ENCODE measurements at places on chromosomes 16 and 17. TPM values are rescaled to one million over a fixed set of nuclear protein-coding genes. Genes with fewer than 3 reads are reported as not detected.

GRCh38 chr16:854808-855410 is 54.4 kb upstream of the GNG13 start:
- DNase-seq, result no peak

SARM1 gene
- total RNA-seq, result 4.0 TPM

DNA sequence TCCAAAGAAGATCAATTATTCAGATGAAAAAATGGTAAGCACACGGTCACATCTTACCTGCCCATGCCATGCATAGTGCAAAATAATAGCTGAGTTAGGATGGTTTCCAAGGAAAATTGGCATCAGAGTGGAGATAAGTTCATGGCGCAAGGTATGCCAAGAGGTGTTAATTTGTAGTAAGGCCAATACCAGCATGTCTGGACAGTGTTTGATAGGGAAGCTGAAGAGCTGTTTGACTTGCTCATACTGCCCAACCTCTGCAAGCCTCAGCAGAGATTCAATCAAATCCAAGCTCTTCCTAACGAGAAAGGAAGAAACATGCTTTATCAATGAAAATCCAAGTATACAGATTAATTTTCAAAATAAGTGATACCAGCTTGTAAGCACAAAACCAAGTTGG is 51.0 kb downstream of the CNOT1 start:
- DNase-seq, result no peak

DNA sequence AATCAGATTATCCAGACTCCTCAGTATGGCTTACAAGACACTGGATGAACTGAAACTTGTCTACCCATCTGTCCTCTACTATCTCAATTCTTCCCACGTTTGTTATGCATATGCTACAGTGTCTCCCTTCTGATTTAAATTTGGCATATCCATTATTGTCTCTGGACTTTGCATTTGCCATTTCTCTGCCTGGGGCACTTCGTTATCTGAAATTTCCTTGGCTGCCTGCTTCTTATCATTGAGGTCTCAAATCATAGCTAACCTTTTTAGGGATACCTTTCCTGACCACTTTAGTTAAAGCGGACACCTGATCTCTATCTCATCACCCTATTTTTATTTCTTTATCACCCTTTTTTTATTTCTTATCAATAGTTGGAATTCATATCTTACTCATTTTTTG is 853.4 kb downstream of the KCNJ2 start:
- no peak for DNase-seq

DNA sequence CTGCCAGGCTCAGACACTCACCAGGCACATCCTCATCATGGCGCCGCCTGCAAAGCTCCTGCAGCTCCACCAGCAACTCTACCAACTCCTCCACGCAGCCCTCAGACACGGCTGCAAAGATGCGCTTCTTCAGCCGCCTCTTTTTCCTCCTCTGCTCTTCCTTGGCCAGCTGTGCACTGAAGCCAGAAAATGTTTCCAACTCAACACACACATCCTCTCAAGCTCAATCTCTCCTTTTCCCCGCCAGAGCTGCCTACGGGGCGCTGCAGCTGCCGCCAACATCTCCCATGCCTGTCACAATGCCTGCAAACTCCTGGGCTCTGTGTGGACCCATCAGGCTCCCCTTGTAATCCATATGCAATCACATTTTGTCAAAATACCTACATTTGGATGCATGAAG is 14.2 kb downstream of the TRPV3 start:
- no peak for DNase-seq

GRCh38 chr17:73224237-73224636 is 31.4 kb downstream of the COG1 start:
- DNase-seq, result no peak

RHBDL3 gene
- 0.55 TPM for total RNA-seq

- DNase-seq, result no peak
These were observed 13.9 kb downstream of the CYB5D2 start for GRCh38 chr17:4156750-4157381.

- no peak for DNase-seq
These were observed 27.4 kb upstream of the SLC38A10 start for GRCh38 chr17:81322271-81323082.

- DNase-seq, result no peak
These were observed 121.7 kb downstream of the MYO1D start for GRCh38 chr17:32755045-32755805.

GRCh38 chr17:29292992-29293889 is 707 bp downstream of the NUFIP2 start:
- DNase-seq, result peak; percentile 50

- peak; percentile 74 for DNase-seq
These were observed 10.1 kb upstream of the SPOP start for GRCh38 chr17:49687878-49688491.

DNA sequence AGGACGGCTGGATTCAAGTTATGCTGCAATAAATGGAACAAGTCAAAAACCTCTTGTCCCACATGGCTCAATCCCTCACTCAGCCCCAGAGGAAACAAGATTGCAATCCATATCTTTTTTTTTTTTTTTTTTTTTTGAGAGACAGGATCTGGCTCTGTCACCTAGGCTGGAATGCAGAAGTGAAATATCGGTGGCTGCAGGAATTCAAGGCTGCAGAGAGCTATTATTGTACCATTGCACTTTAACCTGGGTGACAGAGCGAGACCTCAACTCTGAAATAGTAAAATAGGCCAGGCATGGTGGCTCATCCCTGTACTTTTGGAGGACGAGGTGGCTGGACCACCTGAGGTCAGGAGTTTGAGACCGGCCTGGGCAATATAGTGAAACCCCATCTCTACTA is 2.7 kb upstream of the PDE6G start:
- DNase-seq, result no peak

GRCh38 chr17:17556671-17557070 is 34.8 kb downstream of the PEMT start:
- DNase-seq, result no peak

Data from lower leg skin (tissue), 4 donors.